ENCODE measurements at places on chromosomes 11 and 22.

DNA sequence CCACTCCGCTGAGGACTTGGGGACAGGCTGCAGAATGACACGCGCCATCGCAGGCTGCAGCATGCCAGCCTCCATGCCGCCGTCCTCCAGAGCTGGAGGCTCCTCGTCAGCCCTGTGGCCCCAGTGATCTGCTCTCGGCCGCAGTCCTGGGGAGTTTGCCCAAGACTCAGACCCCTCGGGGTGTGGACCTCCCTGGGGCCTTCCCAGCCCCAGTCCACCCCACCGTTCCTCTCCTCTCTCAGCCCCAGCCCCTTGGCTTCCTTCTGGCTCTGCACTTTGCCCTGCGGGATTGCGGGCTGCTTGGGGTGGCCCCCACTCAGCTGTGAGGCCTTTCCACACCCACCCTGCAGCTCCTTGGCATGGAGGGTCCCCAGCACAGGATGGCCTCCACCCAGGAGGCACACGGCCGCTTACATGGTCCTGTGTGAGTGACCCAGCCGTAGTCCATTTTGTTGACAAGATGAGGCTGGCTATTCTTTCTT, 414.9 kb downstream of the TBC1D22A start:
- DNase-seq, result no peak

GRCh38 chr11:94968334-94968958, 4.9 kb downstream of the CWC15 start:
- no peak for DNase-seq

GRCh38 chr11:116219171-116219635, 553.6 kb downstream of the BUD13 start:
- no peak for DNase-seq

GRCh38 chr11:15493921-15494620, 379.3 kb downstream of the INSC start:
- no peak for DNase-seq

DNA sequence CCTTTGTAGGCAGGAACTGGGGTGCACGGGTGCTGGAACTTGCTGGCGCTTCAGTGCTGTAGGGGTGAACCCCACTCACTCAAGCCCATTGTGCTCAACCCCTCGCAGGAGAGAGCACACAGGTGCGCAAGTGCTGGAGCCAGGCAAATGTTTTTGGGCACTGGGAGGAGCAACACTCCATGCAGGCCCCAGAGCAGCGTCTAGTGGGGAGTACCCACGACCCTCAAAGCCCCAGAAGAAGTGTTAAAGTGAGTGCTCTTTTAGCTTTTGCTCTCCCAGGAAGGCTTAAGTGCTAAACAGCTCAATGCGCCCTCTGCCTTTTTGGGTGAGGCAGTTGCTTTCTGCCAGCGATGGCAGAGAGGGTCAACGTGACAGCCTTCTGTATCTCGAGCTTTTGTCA, 282.2 kb upstream of the ARHGAP42 start:
- DNase-seq, result no peak

- DNase-seq, result no peak
These were observed 172.6 kb downstream of the ST3GAL4 start for GRCh38 chr11:126528075-126528474.

- DNase-seq, result no peak
These were observed 196.3 kb upstream of the CADM1 start for GRCh38 chr11:115700496-115700895.
